ENCODE measurements at places on chromosomes 7 and 10.

- DNase-seq: no peak
These were observed 6.7 kb upstream of the MNX1 start for GRCh38 chr7:157017149-157017548.

- DNase-seq: no peak
These were observed 164.3 kb downstream of the JAZF1 start for GRCh38 chr7:28016297-28016696.

DNA sequence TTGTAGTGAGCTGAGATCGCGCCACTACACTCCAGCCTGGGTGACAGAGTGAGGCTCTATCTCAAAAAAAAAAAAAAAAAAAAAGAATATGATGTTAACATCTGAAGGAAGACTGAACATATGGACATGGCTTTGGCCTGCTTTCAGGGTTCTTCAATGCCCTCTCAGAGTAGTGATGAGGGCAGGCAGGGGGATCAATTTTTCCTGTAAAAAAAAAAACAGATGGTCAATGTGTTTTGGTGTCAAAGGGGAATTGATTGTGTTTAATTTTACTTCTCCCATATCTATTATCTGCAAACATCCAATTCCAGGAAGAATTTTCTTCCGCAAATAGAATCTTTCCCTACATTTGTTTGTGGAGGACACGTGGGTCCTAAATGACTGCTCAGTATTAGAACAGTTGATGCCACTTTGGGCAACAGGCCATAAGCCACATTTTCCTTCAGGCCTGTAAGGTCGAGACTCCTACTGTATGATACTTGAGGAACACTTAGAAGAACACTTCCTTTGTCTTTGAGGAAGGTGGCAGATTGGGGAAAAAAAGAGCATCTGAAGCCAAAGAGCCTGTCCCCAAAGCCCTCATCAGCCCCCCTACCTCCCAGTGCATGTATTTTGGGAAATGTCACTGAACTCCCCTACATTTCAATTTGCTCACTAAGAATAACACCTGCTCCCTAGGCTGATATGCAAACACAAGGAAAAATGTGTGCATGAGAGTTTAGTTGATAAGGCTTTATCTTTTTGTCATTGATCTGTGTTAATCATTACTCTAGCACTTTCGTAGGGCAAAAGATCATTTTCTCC, 28.3 kb downstream of the MGAM2 start:
- DNase-seq: no peak

DNA sequence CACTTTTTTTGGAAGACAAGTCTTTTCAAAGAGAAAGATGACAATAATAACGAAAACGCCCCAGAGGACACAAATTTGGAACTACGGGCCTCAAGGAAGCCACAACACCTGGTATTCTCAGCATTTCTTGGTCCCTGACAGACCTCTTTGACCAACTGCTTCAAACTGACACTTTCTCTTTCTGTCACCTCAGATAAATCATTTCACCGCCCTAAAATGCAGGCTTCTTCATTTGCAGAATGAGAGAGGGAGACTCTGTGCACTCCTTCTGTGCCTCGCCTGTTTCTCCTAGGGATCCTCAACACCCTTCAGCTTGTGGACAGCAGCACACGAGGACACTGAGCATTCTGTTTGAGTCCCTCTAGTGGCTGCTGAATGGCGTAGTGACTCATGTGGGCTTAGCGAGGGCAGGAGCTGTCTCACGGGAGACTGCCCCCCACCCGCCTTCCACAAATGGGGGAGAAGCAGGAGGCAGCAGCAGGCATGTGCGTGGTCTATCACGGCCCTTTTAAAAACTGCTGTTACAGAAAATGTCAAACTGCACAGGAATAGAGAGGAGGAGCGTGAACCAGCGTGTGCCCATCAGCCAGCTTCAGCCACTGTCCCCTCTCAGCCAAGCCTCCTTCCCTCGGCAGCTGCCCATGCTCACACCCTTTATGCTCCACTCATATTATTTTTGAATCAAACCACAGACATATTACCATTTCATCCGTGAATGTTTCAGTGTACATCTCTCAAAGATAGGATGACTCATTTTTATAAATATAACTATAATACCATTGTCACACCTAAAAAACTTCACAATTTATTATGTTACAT, 41.4 kb downstream of the GSDME start:
- no peak for DNase-seq

DNA sequence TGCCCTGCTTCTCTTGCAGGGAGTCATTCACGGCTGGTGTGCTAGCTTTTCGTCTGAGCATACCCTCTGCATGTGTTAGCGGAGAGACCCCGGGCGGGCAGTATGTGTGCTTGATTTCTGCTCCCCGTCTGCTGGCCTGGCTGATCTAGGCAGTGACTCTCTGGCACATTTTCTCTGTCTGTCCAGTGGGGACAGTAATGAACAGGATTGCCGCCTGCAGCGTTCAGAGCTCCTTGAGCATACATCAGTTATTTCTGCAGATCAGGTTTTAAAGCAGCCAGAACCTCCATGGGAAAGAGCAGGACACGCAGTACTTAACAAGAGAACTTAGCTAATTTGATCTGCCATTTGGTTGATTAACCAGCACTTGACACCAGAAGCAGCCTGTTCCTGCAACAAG, 242.5 kb downstream of the CELF2 start:
- no peak for DNase-seq

DNA sequence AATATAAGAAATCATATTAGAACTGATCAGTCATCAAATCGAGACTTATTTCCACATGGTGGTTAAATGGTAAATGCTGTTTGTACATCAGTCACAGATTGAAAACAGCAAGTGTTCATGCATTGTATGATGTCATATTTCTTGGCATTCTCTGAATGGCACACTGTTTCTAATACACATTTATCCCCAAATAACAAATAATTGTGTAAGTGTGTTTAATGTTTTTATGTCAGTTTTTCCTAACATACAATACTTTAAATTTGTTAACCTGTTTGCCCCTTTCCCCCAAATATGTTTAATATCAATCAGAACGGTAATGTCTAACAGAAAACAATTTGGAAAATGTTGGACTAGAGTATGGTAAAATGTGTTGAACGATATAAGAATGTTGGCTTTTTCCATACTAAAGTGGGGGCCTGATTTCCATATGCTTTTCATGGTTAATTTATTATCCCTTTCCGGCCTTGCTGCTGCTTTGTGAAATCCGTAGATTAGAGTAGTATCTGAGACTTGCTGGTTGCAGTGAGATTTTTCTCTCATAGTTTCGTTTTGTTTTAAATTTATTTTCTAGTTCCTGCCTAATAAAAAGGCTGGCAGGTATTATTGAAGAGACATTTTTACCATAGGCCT, 23.7 kb downstream of the RAB18 start:
- DNase-seq: no peak

GRCh38 chr10:93083743-93084539, 10.2 kb downstream of the CYP26A1 start:
- no peak for DNase-seq

GRCh38 chr7:95553939-95554338, 42.4 kb downstream of the PDK4 start:
- no peak for DNase-seq

- no peak for DNase-seq
These were observed 471.7 kb upstream of the GALNT17 start for GRCh38 chr7:70660154-70660818.
